ELR (cell line): ENCODE measurements at places on chromosomes 4 and X.

DNA sequence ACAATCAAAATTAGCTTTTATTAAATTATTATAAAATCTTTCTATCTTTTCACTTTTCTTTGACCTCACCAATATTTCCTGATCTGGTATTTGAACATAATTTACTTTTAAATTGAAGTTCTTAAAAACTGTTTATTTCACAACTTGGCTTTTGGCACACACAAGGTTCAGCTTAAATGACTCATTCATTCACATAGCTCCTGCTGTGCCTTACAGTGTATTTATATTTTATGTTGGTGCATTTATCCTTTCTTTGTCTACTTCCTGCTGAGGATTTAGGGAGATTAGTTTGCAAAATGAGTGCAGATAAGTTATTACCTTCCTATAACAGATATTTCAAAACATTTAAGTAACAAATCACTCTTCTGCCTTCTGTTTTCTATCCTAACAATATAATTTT, 430.6 kb downstream of the DTHD1 start:
- DNase-seq, result no peak

GRCh38 chrX:119669424-119670037, 23.4 kb downstream of the SEPTIN6 start:
- DNase-seq, result no peak

- DNase-seq, result no peak
Measured at GRCh38 chrX:56462389-56462788, 101.0 kb upstream of the UBQLN2 start.

DNA sequence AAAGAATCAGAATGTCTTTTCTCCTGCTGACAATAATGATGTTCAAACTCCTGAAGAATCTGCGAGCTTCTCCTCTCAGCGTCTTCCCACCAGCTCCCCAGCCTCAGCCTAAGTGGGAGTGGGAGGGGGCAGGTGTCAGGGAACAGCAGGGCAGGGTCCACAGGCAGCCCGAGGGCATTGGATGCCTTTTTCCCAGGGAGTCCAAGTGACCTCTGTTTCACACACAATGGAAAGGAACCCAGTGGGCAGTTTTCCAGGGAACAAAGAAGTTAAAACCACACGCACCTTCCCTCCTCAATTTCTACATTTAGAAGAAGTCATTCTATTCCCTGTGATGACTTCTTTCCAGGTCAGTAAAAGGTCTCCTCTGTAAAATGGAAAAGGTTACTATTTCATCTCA, 278.5 kb downstream of the PARM1 start:
- DNase-seq, result no peak

GRCh38 chrX:38061335-38061734, 55.0 kb downstream of the SYTL5 start:
- DNase-seq, result peak; percentile 82

- peak; percentile 60 for DNase-seq
Measured at GRCh38 chrX:7925867-7926472, 1.2 kb downstream of the PNPLA4 start.

DNA sequence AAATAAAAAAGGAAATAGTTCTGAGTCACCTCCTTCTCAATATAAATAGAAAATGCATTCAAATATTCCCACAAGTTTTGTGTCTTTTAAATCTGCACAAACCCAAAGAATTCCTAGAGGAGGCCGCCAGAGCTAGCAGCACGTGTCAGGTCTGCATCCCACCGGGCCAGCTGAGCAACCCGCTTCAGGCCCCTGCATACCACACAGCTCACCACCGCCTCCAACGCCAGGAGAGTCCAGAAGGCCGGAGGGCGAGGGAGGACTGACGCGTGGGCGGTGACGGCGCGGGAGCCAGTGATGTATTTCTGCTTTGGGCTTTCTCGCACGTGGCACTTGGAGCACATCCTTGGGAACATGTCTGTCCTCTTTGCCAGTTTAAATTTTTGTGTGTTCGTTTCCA, 61.9 kb upstream of the CLDN34 start:
- peak; percentile 48 for DNase-seq

DNA sequence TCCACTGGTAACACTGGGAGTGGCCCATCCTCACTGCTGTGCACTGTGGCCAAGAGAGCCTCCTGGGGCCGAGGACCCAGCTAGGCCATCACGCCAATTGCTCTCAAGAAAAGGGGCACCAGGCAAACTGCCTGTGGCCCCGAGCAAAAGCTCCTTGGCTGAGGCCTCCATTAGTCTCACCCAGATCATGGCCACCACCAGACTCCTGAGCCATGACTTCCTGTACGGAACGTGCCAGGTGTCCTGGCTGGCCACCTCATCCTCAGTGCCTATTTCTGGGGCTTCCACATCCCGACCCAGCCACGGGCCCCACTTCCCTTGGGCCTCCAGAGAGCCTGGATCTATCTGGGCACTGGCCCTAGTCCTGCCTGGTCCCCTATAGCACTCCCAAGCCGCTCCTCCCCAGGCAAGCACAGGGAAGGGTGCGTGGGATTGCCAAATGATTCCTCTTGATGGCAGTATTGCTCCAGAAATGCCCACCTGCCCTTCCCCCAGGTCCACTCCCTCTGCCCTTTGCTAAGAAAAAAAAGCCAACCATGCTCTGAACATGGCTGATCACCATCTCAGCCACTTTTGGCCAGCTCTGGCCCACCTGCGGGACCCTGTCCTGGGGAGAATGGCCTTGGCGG, 212.6 kb upstream of the AGTR2 start:
- DNase-seq, result no peak

GRCh38 chr4:136650541-136651277, 881.6 kb downstream of the PCDH18 start:
- DNase-seq, result peak; percentile 82

GRCh38 chrX:38558686-38559085, 2.7 kb upstream of the TSPAN7 start:
- DNase-seq, result no peak

GRCh38 chrX:81208916-81209315, 7.0 kb downstream of the SH3BGRL start:
- DNase-seq, result no peak

DNA sequence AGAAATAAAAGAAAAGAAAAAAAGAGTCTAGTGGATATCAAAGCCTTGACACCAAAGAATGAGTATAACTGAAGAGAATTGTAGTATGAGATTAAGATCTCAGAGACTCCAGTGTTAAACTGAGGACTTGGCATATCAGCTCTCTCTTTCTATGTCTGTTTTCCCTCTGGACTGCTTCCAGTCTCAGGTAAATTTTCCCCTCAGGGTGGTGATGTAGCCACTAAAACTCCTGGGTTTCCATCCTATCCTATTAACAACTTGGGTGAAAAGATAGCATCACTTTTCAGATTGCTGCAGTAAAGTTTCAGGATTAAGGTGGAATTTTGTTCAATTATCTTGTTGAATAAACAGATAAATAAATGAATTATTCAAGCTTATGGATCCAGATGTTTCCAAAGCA, 85.7 kb downstream of the ATP10D start:
- DNase-seq, result no peak

- DNase-seq, result peak; percentile 17
Measured at GRCh38 chr4:98283219-98284189, 22.3 kb downstream of the RAP1GDS1 start.

DNA sequence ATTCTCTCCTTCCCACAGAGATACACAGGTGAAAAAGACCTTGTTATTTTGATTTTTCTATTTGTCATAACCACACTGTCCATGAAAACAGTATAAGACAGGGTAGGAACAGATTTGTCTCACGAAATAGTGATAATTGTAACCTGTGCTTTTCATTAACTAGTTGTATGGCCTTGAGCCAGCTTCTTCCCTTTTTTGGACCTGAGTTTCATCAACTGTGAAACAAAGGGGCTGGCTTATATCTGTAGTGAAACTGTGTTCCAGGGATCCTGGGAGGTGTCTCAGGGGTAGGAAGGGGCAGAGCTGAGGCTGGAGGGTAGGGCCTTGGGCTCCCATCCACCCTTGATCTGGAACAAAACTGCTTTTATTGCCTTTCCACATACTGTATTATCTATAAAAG, 50.9 kb downstream of the MED28 start:
- DNase-seq, result no peak

DNA sequence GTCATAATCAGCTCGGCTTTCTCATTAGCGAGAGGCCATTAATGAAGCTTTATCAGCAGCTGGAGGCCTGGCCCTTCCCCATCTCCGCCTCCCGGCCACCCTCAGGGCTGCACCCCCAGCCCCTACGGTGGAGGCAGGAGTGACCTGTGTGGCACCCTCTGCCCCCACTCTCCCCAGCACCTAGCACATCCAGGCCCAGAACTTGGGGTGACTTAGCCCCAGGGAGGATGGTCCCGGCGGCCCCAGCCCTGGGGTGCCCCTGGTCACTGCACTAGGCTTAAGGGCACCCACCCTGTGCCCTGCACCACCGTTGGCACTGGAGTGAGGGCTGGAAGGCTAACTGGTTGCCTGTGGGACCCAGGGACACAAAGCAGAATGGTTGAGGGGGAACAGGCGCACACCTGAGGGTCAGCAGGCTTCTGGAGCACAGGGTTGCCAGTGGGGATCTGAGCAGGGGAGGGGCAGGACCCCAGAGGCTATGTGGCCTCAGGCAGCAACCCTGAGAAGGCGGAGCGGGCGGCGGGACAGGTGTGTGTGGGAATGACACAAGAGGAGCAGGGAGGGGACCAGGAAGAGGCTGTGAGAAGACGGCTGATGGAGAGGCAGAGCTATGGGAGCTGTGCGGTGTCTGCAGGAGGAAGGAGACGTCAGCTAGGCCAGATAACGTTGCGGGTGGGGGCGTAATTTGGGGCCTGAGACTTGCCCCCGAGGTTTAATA, 120.2 kb downstream of the FAM53A start:
- DNase-seq, result no peak

DNA sequence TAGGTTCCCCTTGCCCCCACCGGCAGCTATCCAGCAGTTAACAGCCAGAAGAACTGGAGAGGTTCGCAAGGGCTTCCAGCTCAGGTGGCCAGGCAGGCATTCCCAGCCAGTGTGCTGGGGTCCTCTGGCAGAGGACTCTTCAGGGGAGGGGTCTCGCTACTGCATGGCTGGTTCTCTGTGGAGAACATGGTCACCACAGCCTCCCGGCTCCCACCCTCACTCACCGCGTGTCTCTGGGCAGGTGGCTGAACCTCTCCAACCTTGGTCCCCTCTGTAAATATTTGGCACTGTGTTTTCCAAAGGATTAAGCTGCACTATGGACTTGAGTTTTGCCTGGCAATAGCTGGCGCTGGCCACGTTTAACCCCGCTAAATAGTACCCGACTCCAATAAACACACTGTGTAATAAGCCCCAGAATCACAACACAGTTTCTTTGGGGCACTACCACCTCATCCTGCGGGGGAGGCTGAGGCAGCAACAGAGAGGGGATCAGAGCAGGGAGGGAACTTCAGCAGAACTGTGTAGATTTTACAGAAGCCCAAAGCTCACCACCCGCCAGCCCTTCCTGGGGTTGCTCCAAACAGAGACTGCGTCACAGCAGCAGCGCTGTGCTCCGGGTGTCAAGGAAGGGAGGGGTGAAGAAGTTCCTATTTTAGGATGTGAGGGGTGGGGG, 15.2 kb downstream of the BCOR start:
- no peak for DNase-seq

DNA sequence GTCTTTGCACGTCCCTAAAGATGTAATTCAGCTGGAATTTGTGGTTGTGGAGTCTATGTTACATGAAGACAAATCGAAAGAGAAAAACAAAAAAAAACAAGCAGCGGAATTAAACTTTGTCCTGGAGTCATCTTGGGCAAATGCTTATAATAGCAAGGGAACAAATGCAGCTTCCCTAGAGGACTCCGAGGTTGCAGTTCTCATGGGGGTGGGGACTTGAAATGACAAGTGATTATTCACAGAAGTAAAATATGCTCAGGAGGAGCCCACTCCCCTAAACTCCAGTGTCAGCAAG, 362.4 kb downstream of the ARHGAP24 start:
- no peak for DNase-seq

- no peak for DNase-seq
Measured at GRCh38 chr4:14807856-14808255, 194.4 kb upstream of the CPEB2 start.

GRCh38 chr4:78691334-78691754, 84.8 kb upstream of the BMP2K start:
- DNase-seq, result no peak
